ENCODE measurements at places on chromosomes 3 and 15. TPM values are rescaled to one million over a fixed set of nuclear protein-coding genes. Genes with fewer than 3 reads are reported as not detected.

Gene DUSP7
- total RNA-seq, result 11.9 TPM

Gene SERPINI2
- 0.70 TPM for total RNA-seq

Gene CLDN16
- total RNA-seq, result 0.10 TPM

Gene C2CD4A
- 1.7 TPM for total RNA-seq

Gene MOBP
- total RNA-seq, result not detected

Gene SYNPR
- total RNA-seq, result 2.3 TPM

Gene NXPE3
- 12.5 TPM for total RNA-seq

DNA sequence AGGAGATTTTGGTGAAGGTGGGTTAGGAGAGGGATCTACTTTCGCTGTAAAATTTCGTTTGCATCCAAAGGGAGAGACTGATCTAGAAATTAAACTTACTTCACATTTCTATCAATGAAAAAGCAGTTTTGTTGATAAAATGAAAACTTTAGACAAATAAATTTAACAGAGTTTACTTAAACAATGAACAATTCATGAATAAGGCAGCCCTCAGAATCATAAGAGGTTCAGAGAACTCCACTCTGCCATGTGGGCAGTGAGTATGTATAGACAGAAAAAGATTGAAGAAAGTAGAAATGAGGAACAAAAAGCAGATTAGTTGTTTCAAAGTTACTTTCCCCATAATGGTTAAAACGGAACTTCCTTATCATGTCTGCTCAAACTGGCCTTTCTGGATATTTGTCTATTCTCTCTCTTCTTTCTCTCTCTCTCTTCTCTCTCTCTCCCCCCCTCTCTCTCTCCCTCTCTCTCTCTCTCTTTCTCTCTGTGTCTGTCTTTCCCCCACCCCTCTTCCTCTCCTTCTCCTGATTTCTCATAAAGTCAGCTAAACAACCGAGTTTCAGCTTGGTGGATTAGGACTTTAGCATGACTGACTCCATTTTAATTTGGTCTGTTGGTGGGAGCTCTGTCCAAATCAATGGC, 248.9 kb downstream of the TJP1 start:
- no peak for DNase-seq

- DNase-seq, result no peak
These were observed 45.8 kb upstream of the ATP13A3 start for GRCh38 chr3:194532591-194532990.

DNA sequence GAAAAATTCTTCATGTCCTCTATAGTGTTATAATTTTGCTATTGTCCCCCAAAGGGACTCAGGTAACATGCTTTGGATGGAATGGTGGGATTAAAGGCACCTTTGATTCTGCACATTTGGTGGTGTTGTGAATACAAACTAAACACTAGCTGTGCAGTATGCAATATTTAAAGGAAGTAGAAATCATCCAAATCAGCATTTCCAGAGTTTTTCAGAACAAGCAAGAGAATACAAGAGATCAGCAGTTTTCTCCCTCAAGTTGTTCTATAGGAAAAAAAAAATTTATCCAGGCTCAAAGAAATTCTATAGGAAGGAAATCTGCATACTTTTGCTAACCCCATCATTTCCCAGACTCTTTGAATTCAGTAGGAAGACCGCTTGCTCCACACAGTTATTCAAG, 10.2 kb upstream of the ADIPOQ start:
- DNase-seq, result no peak

DNA sequence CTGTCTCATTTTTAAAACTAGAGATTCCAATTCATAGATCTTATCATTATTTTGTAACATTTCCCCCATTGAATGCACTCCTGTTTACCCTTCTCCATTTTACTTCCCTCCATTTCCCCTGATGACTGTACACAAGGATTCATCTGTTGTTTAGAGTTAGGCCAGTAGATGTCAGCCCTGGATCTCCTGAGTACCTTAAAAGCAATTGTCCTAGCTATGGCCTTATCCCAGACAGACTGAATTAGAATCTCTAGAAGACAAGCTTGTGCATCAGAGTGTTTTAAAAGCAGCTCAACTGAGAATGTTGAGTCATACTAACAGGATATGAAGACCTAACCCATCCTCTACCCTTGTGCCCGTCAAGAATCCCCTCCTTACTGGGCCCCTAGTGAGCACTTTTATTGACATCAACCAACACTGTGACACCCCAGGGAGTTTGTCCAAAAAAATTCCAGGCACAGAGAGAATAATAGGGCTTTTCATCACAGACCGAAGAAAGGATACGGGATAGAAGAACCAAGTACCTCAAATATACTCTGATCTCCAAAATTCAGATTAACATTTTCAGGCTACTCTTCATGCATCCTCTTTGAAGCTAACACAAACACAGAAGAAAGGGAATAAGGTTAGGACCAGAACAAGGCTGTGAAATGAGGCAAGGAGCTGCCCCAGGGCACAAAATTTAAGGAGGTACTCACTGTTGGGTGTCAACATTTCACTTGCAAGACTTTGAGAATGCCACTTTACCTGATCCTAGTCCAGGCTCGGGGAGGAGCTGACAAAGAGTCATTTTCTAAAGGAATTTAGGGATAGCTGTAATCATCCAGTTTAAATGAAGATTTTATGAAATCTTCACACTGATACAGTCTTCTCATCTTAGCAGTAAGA, 17.1 kb downstream of the ZBED2 start:
- DNase-seq, result no peak

- DNase-seq, result peak; percentile 36
These were observed 30.0 kb upstream of the NR2E3 start for GRCh38 chr15:71780115-71780976.

- no peak for DNase-seq
These were observed 32.4 kb upstream of the LDHAL6B start for GRCh38 chr15:59174151-59174834.

GRCh38 chr3:53729618-53730017, 116.6 kb downstream of the CHDH start:
- DNase-seq, result no peak

- peak; percentile 29 for DNase-seq
These were observed 8.6 kb downstream of the CLN6 start for GRCh38 chr15:68220967-68221366.

DNA sequence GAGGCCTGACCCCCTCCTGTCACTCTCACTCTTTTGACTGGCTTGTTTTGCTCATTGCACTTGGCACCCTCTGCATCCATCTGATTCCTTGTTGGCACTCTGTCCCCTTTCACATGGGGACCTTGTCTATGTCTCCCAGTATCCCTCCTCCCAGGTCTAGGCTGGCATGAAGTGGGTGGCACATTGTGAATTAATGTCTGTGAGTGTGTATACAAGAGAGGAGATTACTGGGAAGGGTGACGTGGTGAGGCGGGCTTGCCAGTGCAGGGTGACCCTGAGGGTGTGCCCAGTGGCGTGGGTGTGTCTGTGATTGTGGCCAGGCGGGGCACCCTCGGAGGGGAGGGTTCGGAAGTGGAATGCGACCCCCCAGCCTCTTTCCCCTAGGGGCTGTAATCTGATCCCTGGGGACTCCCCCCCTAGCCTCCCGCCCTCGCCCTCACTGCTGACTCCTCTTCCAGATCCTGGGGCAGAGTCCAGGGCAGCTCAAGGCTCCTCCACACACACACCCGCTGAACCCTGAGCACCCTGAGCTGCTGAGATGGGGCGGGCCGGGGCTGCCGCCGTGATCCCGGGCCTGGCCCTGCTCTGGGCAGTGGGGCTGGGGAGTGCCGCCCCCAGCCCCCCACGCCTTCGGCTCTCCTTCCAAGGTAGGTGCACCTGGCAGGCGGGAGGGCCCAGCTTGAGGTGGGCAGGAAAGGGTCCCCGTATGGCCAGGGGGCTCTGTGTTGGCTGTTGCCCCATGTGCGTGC, at the start of gene SEMA3B:
Gene SEMA3B, plus strand, starts transcription at position 445 of the 749 bp plus-strand sequence. Its CDS starts 94 bp downstream, at position 539.
- no peak for DNase-seq

DNA sequence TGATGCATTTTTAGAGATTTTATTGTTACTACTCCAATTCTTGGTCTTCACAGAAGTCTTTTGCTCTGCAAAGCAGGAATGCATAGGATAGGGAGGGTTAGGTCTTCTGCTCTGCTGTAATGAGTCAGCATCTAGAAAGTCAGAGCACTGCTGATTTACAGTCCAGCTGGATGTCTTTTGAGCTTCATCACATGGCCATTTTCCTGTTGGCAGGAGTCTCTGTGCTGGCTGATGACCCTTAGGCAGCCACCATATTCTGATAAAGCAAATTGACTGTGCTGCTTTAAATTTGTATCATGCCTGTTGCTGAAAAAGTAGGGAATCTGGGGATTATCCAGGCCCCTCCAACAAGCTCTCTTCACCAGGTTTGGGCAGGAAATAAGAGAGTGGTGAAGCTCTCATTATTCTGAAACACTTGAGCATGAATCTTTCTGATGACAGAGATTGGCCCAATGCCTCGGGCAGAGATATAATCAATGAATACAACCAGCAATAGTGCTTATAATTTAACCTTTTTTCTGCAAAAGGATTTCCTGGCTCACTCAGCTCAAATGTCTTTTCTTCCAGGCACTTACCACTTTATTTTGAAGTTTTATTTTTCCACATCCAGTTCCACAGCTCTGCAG, 9.7 kb upstream of the CRBN start:
- no peak for DNase-seq

DNA sequence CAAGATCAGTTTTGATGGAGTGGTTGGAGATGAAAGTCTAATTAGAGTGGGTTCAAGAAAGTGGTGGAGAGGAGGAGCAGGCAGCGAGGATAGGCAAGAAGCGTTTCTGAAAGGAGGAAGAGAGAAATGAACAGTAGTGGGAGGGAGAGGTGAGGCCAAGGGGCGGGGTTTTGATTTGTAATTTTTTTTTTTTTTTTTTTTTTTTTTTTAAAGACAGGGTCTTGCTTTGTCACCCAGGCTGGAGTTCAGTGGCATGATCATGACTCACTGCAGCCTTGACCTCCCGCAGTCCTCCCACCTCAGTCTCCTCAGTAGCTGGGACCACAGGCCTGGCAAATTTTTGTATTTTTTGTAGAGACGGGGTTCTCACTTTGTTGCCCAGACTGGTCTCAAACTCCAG, 36.6 kb downstream of the MRAS start:
- no peak for DNase-seq

DNA sequence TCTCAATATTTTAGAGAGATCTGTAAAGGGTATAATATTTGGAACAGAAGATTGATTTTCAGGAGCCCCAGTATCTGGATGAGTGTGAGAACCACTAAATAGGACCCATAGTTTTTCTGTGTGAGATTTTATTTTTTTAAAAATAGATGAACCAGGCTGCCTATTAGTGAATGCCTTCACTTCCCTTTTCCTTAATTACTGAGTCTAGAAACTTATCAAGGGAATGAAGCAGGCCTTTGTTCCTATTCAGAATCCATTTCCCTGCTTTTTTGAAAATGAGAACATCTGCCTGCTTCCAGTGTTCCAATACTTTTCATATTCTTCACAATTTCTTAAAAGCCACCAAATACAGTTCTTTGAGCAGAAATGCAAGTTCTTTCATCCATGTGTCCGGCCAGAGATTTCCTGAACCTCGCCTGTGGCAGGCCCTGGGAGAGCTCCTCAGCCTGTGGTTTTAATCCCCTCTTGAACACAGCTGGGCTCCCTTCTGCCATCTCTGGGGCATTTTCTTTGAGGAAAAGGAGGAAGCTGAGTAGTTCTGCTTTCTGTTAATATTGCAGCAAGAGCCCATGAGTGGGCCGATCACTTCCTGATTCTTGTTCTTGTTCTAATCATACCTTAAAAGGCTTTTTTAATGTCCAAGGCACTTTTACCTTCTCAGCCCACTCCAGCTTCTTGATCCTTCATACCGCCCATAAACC, 4.7 kb downstream of the EHD4 start:
- DNase-seq, result peak; percentile 25
